Stimulated activated CD4-positive, alpha-beta T cell treated with anti-CD3 and anti-CD28 coated beads, TNF-alpha, amount 100 ng/mL, for 4 hours (primary cell): ENCODE measurements at places on chromosomes 16 and 17.

- DNase-seq: no peak
Measured at GRCh38 chr17:16269658-16270057, 52.6 kb downstream of the PIGL start.

- no peak for DNase-seq
Measured at GRCh38 chr17:31566992-31567373, 175.5 kb downstream of the RAB11FIP4 start.

DNA sequence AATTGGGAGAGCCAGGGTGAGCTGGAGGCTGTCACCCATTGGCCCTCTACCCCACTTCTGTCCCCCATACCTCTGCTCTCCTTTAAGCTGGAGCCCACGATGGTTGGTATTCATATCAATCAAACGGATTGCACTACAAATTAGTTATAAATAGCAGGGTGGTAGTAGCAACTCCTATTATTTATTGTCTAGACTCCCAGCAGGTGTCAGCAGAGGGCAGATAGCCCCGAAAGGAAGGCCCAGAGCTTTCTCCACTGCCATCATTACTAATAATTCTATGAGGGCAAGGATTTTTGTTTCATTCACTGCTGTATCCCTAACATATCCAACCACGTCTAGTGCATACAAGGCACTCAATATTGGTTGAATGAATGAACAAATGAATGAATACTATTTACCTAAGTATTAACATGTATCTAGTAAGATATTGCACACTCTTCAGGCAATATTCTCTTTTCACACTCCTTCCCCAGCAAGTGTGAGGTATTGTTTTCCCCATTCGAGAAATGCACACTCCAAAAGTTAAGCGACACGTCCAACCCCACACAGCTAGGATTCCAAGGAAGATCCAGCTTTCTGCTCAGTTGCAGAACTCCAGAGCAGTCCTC lies 6.3 kb downstream of the C17orf50 start:
- no peak for DNase-seq

- no peak for DNase-seq
Measured at GRCh38 chr16:56749672-56750491, 20.0 kb downstream of the NUP93 start.

DNA sequence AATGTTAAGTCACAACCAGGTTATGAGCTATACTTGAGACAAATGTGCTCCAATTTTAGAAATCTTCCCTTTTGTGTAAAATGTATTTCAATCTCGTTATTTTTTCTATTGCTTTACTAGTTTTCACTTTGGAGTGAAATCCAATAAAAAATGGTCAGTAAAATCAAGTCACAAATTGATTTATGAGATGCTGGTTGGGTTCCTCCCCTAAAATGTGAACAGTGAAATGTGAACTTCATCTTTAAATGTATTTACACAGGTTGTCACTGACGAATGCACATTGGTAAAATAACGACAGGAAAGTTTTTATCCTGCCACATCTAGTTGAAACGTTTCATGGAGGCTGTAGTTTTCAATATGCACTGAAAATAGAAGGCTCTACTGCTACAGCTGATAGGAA lies 55.5 kb downstream of the COX10 start:
- DNase-seq: no peak

- no peak for DNase-seq
Measured at GRCh38 chr16:2236337-2237101, at the start of gene DNASE1L2. DNASE1L2 (plus strand) TSS chr16:2236444; CDS start chr16:2236817, 373 bp downstream.

DNA sequence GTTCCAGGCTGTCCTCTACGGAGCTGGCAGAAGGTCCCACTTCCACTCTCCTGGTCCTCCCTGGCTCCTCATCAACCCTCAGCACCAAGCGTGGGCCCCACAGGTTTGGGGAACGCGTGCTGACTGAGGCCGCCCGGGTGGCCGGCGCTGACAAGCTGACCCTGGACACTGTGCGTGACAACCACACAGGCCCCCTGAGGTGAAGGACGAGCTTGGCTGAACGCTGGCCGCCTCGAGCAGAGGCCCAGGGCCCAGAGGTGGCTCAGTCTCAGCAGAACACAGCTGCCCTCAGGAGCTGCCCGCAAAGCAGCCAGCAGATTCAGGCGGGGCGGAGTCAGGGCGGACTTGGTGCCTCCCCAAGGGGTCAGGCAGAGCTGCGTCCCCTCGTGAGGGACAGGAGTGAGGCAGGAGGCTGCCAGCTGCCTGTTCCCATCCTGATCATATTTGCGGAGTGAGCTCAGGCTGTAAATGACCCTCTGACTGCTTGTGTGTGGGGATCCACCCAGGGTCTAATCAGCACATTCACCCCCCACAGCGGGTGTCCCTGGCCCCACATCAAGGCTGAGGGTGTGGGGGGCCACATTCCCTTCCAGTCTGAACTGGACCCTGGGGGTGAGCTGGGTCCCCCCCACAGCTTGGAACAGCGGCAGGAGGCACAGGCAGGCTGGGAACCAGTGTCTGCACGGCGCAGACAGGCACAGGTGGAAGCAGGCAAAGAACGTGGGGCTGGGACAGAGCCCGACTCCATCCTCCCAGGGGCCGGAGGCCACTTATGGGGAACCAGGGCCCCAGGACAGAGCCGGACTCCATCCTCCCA lies 105.1 kb upstream of the METRNL start:
- no peak for DNase-seq

GRCh38 chr17:67974598-67975066 lies 21.6 kb downstream of the C17orf58 start:
- DNase-seq: no peak

GRCh38 chr17:78268191-78268874 lies 36.9 kb downstream of the TMEM235 start:
- no peak for DNase-seq

- no peak for DNase-seq
Measured at GRCh38 chr16:3599922-3600321, 11.5 kb downstream of the SLX4 start.

DNA sequence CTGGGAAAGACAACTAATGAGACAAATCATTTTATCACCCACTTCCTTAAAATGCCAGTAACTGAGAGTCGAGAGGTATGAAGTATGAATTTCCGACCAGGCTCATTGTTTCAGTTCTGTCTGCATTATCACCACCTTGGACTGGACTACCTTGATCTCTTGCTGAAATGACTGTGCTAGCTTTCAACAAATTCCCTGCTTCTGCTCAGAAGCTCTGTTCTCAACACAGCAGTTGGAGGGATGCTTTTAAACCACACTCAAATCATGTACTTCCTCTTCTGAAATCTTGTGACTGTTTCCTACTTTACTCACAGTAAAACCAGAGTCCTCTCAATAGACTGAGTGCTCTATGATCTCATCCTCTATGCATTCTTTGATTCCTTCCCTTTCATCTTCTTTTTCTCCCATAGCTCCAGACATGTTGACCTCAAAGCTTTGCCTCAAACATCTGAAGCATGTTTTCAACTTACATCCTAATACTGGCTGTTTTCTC lies 195.8 kb downstream of the KCNJ2 start:
- DNase-seq: no peak

DNA sequence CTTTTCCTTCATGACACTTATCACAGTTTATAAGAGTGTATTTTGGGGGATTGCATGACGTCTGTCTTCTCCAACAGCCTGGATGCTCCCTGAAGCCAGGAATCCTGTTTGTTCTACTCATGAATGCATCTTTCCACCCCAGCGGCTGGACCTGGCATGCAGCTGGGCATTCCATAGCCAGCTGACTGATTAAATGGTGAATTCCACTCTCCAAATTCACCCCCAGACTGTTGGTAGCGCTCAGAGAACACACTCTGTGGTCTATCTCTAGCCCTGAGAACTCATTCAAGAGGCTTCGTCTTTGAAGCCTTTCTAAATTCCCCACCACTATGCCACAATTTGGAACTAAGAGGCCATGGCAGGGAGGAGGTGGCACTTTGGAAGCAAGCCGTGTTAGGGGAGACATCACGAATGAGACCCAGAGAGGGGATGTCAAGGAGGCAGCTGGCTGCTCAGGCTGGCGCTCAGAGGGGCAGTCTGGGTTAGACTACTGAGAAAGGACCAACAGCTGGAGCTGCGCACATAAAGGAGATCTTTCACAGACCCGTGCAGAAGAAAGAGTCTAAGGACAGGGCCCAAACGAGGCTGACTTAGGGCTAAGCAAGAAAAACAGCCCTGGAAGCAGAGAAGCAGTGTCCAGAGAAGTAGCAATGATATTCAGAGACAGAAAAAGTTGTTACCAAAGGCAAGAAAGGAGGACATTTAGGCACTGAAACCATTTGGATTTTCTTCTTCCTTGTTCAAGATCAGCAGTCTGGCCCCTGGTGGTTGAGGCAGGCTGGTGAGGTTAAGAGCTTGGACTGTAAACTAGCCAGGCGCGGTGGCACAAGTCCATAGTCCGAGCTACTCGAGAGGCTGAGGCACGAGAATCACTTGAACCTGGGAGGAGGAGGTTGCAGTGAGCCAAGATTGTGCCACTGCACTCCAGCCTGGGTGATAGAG lies 42.4 kb upstream of the ZNF629 start:
- no peak for DNase-seq

- DNase-seq: no peak
Measured at GRCh38 chr17:55533608-55534007, 22.4 kb upstream of the SMIM36 start.

DNA sequence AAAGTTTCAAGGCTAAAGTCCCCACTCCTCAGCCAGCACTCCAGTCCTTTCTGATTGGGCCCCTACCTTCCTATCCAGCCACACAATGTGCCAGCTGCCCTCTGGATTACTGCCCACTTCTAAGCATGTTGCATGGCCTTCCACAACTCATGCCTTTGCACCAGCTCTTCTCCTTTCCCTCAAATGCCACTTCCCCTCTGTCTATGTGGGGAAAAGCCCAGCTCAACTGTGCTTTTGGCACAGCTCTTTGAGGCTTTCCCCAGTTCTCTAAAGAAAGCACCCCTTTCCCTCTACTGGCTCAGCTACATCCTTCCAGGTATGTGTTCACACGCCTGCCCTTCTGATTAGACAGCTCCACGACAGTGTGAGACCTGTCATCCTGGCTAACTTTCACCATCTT lies 18.5 kb downstream of the GTF3C1 start:
- no peak for DNase-seq

DNA sequence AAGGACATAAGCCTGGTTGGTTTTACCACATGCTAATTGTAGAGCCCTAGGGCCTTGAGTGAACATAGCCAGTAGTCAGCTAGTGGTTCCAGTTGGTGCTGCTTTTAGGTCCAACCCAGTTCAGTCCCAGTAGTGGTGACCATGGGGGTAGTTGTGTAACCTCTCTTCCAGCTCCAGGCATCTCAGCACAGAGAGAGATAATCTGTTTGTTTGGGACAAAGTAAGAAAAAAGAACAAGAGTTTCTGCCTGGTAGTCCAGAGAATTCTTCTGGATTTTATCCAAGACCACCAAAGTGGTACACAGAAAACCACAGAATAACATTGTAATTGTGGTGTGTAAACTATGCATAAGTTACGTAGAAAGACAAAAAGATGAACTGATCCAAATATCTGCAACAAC lies 5.2 kb upstream of the CCL13 start:
- DNase-seq: no peak

- no peak for DNase-seq
Measured at GRCh38 chr16:87336434-87337240, 19.4 kb upstream of the C16orf95 start.

GRCh38 chr17:74118504-74118903 lies 85.0 kb upstream of the RPL38 start:
- DNase-seq: no peak

- DNase-seq: no peak
Measured at GRCh38 chr16:27690608-27691007, 140.7 kb downstream of the KATNIP start.

DNA sequence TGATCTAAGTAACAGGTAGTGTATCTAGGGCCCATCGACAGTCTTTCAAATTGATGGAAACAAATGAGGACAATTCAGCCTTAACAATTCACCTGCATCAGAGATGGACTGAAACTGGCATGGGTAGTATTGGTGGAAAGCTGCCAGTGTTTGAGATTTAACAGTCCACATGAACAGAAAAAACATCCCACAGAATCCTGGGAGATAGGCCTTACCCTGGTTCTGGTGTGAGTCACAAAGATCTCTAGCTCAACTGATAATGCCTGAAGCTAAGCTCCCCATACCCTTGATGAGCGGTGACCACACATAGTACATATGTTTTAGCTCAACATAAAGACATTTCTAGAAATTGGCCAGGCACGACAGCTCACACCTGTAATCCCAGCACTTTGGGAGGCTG lies 21.9 kb downstream of the CRK start:
- no peak for DNase-seq
